Stimulated activated CD4-positive, alpha-beta T cell treated with anti-CD3 and anti-CD28 coated beads, Interleukin-12 subunit alpha, Interleukin-12 subunit beta, amount 100 ng/mL, for 24 hours (primary cell): ENCODE measurements at places on chromosomes 1 and 21.
A peak's percentile ranks its signal among the peaks of the same experiment; 100 is the strongest.

GRCh38 chr1:2806591-2806990 is 5.1 kb upstream of the TTC34 start:
- no peak for DNase-seq

GRCh38 chr1:2322065-2322571 is 69.2 kb downstream of the MORN1 start:
- no peak for DNase-seq

- no peak for DNase-seq
Observed at GRCh38 chr1:185539277-185539943, 194.8 kb upstream of the HMCN1 start.

DNA sequence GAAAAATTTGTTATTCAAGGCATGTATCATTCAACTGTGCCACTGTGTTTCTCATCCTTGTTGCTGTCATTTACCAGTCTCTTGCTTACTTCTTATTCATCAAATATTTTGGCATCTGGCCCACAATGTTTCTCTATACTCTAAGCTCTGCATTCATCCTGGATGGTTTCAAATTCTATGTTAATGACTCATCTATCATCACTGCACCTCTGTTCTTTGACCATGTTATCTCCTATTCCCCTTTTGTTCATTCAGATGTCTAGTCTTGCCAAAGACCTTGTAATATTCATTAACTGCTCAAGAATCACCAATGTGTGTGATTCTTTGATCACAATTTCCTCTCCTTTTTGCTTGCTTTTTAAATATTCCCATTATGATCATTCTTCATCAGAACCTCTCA is 54.6 kb upstream of the PRKACB start:
- no peak for DNase-seq

GRCh38 chr1:8251635-8252034 is 66.3 kb upstream of the SLC45A1 start:
- DNase-seq: no peak

GRCh38 chr1:163820766-163821165 is 499.0 kb downstream of the NUF2 start:
- DNase-seq: no peak

DNA sequence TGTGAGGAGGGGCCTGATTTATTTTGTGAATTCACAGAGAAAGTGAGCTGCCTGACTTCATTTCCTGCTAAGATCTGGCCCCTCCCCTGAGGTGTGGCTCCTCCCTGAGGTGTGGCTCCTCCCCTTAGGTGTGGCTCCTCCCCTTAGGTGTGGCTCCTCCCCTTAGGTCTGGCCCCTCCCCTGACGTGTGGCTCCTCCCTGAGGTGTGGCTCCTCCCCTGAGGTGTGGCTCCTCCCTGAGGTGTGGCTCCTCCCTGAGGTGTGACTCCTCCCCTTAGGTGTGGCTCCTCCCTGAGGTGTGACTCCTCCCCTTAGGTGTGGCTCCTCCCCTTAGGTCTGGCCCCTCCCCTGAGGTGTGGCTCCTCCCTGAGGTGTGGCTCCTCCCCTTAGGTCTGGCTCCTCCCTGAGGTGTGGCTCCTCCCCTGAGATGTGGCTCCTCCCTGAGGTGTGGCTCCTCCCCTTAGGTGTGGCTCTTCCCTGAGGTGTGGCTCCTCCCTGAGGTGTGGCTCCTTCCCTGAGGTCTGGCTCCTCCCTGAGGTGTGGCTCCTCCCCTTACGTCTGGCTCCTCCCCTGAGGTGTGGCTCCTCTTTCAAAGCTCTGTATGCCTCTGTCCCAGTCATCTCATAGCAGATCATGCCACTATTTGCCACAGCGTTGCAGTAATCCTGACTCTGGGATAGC is 26.9 kb upstream of the LRRC3 start:
- no peak for DNase-seq

- no peak for DNase-seq
Observed at GRCh38 chr1:230825761-230826160, 42.6 kb downstream of the C1orf198 start.

- no peak for DNase-seq
Observed at GRCh38 chr1:43063394-43064219, 104.9 kb upstream of the SLC2A1 start.

GRCh38 chr1:87968197-87968955 is 639.7 kb downstream of the LMO4 start:
- DNase-seq: no peak

DNA sequence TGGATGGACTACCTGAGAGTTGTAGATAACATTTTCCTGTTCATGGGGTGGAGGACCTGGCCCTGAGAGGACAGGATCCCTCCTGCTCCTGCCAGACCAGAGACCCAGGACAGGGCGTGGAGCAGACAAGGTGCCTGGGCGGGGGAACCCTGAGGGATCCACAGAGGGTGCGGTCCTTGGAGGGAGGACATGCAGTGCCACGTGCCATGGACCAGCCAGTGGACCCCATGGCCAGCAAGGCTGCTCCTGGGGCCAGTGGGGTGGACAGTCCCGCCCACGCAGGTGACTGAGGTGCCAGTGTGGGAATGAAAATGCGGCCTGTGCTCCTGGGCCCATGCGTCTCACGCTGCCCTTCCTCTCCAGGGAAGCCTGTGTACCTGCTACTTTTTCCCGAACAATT is 3.6 kb downstream of the RER1 start:
- DNase-seq: no peak

GRCh38 chr21:46634966-46635323 is 529 bp upstream of the PRMT2 start:
- DNase-seq: peak; percentile 35

GRCh38 chr1:200862713-200863415 is 9.9 kb upstream of the GPR25 start:
- no peak for DNase-seq

DNA sequence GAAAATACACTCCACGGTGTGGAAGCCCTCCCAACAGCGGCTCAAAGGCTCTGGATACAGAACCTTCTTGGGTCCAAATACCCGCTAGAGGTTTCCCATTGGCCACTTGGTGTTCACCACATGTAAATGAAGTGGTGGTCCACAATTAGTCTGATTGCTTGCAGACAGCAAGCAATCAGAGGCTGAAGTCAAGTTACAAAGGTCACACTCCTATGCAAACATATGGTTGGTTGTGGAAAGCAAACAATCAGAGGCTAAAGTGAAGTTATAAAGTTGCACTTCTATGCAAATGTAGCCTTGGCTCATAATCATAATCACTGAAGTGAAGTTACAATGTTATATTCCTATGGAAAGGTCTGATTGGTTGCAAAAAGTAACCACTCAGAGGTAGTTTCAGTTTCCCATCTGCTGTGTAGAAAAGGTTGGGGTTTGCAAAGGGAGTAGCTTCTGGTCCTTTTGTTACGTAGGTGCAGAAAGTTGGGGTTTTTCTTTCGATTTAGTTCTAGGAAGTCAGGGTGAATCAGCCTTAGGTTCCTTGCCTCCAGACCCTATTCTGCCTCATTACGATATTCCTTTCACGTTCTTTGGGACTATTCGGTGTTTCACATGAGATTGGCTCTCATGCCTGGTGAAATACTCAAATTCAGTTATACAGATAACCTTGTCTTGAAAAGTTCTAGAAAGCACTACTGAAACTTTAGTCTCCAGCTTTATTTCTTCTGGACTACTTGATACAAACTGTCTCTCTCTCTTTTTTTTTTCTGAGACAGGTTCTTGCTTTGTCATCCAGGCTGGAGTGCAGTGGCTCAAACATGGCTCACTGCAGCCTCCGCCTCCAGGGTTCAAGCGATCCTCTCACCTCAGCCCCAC is 36.7 kb upstream of the MTF2 start:
- no peak for DNase-seq

GRCh38 chr1:28887419-28887834 is 26.9 kb upstream of the EPB41 start:
- DNase-seq: no peak

DNA sequence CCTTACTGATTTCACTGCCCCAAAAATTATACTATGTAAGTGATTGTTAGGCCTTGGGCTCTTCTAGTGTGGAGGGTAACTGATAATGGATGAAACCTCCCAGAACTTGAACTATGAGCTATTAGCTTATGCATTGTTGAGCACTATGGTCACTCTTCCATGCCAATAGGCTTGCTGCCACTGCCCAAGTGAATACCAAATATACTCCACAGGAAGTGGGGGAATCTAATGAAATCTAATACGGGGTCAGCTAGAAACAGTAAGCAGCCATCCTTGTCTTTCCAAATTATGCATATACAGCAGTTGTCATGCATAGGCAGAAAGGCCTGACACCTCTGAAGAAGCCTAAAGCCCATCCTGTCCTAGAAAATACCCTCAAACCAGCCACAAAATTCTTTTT is 198.7 kb upstream of the PTBP2 start:
- no peak for DNase-seq

DNA sequence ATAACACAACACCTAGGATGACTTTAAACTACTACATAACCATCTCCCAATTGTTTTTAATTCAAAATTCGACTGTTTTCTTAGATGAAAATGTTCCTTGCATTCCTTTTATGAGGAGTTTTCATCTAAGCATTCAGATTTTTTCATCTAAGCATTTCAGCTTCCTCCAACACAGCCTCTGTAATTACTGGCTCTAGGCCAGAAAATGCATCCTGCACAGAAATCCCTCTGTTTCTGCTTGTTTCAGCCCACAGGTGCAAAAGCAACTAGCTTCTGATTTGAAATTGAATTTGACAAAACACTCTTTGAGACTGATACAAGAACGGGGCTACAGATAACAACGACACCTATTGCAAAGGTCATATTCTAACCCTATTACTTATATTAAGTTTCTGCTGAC is 90.4 kb downstream of the RGS21 start:
- DNase-seq: no peak

GRCh38 chr1:116390195-116390594 is 17.2 kb downstream of the ATP1A1 start:
- no peak for DNase-seq

GRCh38 chr1:212518188-212519054 is 85.7 kb downstream of the NENF start:
- no peak for DNase-seq

GRCh38 chr1:4801192-4801924 is 146.9 kb downstream of the AJAP1 start:
- DNase-seq: no peak

GRCh38 chr1:101065575-101065974 is 40.0 kb upstream of the DPH5 start:
- DNase-seq: no peak

- DNase-seq: no peak
Observed at GRCh38 chr21:46145159-46145839, 10.1 kb downstream of the FTCD start.

DNA sequence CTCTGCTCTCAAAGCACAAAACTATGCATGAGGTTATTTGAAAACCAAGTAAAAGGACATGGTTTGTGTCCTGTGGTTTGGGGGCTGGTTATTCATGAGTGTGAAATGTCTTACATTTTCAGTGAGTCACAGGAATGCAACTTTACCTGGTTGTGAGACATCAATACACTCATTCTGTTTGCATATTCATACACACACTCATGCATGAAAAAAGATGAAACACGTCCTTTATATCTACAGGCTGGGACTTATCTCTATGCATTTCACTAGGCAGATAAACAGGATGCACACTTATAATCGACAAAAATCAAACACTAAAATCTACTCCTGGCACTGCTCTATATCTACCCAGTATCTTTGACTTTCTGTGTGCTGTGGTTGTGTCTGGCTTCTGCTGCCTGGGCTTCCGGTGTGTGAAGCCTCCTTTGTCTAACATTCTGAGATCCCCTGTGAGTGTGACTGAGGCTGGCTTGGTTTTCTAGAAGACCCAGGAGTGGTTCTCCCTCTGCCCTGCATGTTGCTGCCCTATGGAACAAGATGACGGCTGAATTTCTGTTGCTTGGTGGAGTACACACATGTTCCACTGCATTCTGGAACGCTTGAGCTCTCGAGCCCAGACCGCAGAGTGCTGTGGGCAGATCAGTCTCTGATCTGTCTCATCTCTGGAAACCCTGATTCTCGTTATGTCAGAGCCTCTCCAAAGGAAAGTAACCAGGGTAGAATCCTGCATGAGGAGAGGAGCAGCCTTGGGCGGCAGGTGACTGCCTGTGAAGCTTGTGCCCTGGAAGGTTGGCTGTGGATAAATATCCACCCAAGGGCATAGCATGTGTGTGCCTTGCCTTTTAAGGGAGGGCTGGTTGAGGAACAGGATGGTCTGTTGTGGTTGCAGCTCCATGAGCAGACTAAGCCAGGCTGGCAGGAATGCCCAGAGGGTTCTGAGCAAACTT is 19.7 kb upstream of the FASLG start:
- peak; percentile 63 for DNase-seq

DNA sequence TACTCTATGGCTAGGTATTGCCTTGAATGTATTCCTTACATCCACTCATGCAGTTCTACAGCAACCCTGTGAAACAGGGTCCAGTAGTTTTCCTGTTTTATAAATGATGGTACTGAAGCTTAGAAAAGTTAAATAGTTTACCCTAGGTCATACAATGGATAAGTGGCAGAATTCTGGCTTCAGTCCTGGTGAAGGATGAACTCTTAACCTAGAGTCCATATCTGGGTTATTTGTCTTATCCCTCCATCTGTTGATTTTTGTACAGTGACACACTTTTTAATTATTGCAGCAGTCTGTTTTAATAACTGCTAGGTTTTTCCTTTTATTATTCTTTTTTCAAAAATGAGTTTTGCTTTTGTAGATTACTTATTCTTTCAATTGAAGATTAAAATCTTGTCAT is 263.9 kb downstream of the DNM3 start:
- DNase-seq: no peak

- no peak for DNase-seq
Observed at GRCh38 chr1:230939806-230940489, 38.7 kb downstream of the TTC13 start.

- DNase-seq: no peak
Observed at GRCh38 chr21:17708522-17709265, 96.0 kb upstream of the BTG3 start.

DNA sequence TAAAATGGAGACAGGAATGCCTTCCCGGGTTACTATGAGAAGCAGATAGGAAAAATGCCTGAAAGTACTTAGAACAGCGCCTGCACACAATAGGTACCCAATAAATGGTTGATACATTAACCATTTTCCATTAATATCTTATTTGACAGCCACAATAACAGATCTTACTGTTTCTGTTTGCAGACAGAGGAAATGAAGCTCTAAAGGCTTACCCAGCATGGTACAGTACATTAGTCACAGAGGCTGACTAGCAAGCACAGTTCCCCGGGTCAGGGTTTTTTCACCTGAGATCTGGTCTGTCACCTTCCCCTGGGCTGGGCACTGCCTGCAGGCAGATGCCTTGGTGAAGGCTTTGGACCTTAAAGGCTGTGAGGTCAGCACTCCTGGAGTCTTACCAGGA is 2.9 kb downstream of the TRIM63 start:
- no peak for DNase-seq
